ENCODE measurements at places on chromosomes 2 and 18.

- no peak for DNase-seq
Measured at GRCh38 chr18:70004696-70005095, 57.0 kb upstream of the CD226 start.

- no peak for DNase-seq
Measured at GRCh38 chr2:237407700-237408099, 6.3 kb downstream of the COL6A3 start.

- no peak for DNase-seq
Measured at GRCh38 chr2:205609113-205609512, 73.2 kb upstream of the NRP2 start.

DNA sequence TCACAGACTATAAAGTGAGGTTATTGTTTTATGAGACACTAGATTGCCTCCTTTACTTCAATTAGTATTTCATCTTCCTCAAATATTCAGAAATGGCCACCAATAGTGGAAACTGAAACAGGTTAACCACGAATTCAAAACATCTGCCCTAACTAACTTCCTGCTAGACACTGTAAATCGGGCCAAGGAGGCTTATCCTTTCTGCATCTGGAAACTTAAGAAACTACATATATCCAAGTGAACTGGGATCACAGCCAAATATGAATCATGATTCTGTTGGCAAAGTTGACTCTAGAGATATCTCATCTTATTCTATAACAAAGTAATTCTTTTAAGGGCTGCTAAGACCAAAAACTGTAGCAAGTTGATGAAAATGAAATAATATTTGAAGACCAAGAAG lies 136.6 kb upstream of the ZC3H15 start:
- DNase-seq: no peak

GRCh38 chr2:5070257-5070656 lies 621.9 kb upstream of the SOX11 start:
- no peak for DNase-seq

DNA sequence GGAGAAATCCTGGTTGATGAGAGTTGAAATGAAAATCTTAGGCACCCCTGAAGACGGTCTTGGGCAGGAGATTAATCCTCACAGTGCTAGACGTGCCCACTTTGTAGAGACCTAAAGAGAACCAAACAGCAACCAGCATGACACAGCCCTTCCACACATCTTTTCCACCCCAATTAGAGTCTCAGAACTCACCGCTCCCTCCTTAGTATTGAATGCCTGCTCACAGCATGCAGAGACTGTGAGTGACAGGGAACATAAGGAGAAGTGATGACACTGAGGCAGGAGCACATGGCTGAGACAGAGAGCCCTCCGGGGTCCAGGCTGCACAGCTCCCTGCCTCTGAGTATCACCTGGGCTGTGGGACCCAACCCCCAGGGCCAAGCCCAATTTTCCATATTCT lies 367.6 kb downstream of the EIPR1 start:
- no peak for DNase-seq

- DNase-seq: no peak
Measured at GRCh38 chr18:61502472-61502871, 169.2 kb downstream of the CDH20 start.

DNA sequence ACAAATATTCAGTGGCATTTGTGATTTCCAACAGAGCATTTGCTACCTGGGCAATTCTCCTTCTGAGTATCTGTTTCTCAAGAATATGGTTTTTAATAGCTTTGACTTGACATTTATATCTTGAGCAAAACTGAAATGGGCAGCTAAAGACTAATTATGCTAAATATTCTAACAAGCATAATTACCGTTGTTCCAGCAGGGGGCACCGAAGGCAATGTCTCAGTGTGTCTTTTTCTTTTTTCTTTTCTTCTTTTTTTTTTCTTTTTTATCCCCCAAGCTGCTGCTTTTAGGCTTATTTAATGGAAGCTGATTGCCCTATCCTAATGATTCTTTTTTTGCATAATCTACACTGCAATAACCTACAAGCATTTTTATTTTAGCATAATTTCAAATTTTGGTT lies 138.9 kb upstream of the NABP1 start:
- DNase-seq: peak; percentile 3

- peak; percentile 4 for DNase-seq
Measured at GRCh38 chr2:120520929-120521912, 175.3 kb downstream of the INHBB start.

DNA sequence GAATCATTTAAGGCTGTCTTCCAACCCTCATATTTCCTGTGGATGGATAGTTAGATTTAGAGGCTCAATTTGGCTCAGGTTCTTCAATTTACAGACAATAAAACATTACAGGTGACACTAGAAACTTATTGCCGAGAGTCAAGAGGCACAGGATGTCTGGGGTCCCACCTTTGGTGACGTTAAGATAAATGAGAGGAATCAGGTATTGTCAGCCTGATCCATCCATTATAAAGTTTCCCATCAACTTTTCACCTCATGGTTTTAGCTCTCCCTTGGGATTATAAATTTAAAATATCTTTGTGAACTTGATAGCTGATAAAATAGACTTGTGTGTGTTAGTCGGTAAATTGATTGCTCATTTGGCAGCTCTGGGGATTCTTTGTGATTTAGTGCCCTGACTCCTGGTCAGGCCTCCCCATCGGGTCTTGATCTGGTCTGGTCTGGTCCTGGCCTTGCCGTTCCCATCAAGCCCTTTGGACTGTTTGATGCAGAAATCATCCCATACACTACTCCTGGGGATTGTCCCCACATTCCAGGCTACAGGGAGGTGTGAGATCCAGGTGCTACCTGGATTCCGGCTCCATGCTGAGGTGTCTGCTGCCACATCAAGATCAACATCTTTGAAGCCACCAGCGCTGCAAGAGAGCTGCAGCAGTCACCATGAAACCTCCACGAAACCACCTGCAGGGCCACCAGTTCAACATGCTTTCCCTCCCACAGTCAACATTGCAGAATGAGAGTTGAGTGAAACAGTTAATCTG lies 130.9 kb downstream of the SH3BP4 start:
- no peak for DNase-seq

DNA sequence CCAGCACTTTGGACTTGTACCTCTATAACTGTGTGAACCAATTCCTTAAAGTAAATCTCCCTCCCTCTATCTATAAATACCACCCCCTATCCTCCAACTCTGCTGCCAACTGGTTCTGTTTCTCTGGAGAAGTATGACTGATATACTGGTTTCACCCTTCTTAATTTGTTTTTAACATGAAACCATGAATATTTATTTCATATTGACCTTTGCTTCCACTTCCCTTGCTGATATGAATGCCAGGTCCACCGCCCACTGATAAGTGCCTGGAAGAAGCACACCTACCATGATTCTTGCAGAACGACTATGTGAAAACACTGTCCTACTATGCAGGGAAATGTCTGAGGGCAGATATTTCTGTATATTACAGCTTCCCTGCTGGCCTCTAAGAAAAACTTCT lies 131.6 kb downstream of the GAREM1 start:
- no peak for DNase-seq

DNA sequence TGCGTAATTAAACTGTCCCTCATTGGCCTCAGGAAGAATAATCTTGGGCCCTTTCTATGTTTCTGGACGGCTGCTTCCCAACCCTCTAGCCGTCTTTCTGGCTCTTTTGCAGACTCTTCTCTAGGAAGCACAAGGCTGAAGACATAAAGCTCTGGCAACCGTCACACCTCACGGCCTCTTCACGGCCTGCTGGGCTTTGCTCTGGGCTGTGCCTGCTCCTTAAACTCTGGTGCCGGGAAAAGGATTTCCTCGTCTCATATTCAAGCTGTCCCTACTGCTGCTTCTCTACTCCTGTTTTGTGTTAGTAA lies 36.0 kb upstream of the WIPF1 start:
- DNase-seq: no peak
